ENCODE measurements at places on chromosomes 11 and 22.
A peak's percentile ranks its signal among the peaks of the same experiment; 100 is the strongest.

- no peak for DNase-seq
Observed at GRCh38 chr22:20256551-20257211, 11.4 kb downstream of the RTN4R start.

GRCh38 chr11:121300313-121300971, 7.9 kb downstream of the SC5D start:
- DNase-seq: no peak

DNA sequence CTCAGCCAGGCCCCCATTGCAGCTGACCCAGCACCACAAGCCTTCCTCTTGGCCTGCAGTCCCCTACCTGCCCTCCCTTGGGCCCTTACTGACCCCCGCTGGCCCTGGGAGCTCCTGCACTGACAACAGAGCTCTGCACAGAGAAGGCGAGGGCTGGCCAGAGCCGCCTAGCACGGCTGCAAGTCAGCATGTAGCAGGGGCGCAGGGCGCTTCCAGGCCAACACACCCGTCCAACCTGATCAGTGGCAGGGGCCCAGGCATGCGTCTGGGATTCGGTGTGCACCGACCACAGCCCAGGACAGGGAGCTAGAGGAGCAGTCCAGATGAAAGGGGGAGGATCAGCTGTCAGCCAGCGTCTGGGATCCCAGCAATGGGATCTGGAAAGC, 7.6 kb downstream of the WNT7B start:
- no peak for DNase-seq

DNA sequence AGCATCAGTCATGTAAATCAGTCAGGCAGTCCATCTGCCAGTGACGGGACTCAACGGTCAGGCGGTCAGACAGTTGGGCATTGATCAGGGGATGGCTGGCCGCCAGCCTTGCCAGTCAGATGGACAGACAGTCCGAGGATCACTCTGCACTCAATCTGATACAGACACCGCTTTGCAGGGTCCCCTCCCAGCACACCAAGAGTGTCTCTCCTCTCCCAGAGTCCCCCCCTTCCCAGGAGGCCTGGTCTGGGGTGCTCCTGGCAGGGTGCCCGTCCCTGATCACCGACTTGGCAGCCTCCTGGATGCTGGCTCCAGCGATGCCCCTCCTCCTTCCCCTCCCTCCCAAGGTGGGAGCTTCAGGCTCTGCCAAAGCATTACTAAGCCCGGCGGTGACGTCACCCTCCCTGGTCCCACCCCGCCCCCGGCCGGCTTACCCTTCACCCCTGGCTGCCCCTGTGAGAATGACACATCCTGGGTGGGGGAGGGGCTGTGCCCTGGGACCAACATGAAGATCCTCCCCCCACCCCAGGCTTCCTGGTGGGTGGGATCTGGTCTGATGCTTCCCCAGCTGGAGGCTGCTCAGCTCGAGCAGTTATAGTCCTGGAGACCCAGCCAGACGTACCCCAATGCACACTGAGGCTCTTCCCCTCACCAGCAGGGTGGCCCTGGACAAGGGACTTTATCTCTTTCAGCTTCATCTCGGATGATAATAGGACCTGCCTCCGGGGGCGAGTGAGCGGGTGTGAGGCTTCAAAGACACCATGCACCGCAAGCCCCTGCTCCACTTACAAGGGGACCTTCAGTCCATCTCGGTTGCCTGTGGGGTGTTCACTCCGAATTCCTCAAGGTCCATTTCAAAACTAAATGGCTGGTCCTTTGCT, 69.2 kb downstream of the CD82 start:
- DNase-seq: peak; percentile 80

GRCh38 chr11:64060861-64061444, 25.2 kb downstream of the FLRT1 start:
- DNase-seq: peak; percentile 83

- DNase-seq: no peak
Observed at GRCh38 chr22:48340727-48341709, 1486.7 kb downstream of the BRD1 start.

DNA sequence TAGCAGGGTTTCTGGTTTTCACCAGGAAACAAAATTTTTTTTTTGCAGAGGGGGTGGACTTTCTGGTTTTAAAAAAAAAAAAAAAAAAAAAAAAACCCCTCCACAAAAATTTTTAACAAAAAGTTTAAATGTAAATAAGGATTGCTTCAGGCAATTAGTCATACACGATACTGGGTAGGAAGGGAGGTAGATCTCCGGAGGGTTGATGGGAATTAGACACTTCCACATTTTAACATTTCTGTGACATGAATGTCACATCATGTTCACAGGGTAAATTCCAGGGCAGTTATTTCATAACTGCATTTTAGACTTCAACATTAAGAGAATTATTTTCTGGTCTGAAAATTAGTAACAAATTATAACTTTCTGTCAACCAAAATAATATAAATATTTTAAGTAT, 15.9 kb downstream of the NUP98 start:
- no peak for DNase-seq

DNA sequence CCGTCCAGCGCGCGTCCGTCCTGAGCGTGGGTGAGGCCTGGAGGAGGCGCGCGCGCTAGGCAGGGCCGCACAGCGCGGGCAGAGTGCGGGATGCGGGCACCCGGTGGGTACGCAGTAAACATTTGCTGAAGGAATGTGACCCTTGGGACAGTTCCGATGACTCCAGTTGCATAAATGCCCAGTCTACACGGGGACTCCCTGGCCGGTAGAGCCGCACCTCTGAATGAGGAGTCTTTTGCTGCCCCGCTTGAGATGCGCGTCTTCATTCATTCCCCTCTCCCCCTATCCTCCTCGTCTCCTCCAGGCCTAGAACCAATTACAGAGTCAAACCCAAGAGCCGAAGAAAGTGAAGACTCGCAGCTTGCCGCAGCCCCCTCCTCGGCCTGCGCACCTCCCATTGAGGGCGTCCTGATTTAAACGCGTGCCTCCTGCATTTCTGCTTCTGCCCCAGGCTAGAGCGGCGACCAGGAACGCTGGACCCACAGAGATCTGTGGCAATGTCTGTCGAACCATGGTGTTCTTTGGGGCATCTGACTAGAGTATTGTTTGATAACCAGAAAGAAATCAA, 729 bp upstream of the CHKB start:
- no peak for DNase-seq

GRCh38 chr11:130434521-130435223, 6.3 kb upstream of the ADAMTS8 start:
- peak; percentile 74 for DNase-seq

DNA sequence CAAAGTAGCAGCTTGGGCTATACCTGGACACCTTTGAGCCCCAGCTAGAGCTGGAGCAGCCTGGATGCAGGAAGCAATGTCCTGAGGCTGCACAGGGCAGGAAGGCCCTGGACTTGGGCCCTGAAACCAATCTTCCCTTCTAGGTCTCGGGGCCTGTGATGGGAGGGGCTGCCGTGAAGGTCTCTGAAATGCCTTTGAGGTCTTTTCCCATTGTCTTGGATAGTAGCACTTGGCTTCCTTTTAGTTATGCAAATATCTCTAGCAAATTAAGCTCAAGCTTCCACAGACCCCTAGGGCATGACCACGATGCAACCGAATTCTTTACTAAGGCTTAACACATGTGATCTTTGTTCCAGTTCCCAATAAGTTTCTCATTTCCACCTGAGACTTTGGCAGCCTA, 40.0 kb downstream of the LINC01488 start:
- peak; percentile 77 for DNase-seq

- no peak for DNase-seq
Observed at GRCh38 chr11:70505761-70506657, 107.7 kb downstream of the CTTN start.

DNA sequence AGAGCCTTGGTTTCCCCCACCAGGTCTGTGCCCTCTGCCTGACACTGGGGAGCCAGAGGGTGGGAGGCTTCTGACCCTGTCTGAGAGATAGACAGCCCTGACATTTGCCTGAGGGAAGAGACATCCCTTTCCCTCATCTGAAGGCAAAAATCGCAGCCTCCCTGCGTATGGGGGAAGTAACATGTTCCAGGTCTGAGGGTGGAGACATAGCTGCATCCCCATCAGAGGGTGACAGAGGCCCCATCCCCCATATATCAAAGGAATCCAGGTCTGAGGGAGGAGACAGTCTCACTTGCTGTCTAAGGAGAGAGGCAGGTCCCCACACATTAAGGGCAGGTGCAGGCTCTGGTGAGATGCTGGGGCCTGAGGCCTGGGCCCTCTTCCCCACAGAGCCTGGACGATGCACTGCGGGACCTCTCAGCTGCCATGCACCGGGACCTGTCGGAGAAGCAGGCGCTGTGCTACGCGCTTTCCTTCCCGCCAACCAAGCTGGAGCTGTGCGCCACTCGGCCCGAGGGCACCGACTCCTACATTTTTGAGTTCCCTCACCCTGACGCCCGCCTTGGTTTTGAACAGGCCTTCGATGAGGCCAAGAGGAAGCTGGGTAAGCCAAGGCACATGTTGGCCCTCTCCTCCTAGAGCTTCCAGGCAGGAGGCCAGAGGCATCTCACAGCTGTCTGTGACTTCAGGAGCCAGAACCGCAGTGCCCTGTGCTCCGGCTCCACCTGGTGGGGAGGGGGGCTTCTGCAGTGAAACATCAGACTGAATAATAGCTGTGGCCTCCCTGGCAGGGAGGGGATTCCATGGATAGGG, 16.1 kb upstream of the RELT start:
- DNase-seq: peak; percentile 81

- no peak for DNase-seq
Observed at GRCh38 chr11:1228101-1228821, 5.4 kb downstream of the MUC5B start.

DNA sequence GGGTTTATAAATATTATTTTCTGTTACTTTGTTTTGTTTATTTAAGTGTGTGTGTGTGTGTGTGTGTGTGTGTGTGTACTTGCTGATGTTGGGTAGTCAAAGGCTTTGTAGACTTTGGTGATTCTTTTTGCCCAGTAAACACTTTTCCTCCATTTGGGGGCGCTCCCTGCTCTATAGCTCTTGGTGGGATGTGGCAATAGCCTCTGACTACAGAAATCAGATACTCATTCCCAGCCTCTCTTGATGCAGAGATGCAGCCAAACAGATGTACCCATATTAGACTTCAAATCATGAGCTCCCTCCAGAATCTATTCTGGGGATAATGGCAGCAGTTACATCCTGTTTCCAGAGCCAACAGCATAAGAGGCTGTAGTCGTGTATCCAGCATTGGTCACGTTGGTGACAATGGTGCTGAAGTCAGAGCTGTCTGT, 33.4 kb upstream of the APOL5 start:
- DNase-seq: peak; percentile 39

- no peak for DNase-seq
Observed at GRCh38 chr11:76626921-76627401, 43.6 kb downstream of the LRRC32 start.

GRCh38 chr22:50528682-50529415, 963 bp downstream of the TYMP start:
- no peak for DNase-seq

DNA sequence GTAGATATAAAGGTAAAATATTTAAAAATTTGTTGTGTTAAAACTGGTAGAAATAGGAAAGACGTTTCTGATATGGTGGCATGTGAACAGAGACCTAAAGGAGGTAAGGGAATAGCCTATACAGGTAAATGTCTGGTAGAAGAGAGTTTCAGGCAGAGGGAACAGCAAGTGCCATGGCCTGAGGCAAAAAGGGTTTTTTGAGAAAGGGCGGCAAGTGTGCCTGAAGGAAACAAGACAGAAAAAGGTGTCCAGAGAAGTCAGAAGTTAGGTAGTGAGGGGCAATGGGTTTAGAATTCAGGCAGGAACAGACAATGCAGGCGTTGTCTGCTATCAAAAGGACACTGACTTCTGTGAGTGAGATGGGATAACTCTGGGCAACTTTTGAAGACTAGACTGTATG, 339.7 kb downstream of the DYNC2H1 start:
- no peak for DNase-seq

- no peak for DNase-seq
Observed at GRCh38 chr11:32113200-32113919, 22.5 kb downstream of the RCN1 start.

DNA sequence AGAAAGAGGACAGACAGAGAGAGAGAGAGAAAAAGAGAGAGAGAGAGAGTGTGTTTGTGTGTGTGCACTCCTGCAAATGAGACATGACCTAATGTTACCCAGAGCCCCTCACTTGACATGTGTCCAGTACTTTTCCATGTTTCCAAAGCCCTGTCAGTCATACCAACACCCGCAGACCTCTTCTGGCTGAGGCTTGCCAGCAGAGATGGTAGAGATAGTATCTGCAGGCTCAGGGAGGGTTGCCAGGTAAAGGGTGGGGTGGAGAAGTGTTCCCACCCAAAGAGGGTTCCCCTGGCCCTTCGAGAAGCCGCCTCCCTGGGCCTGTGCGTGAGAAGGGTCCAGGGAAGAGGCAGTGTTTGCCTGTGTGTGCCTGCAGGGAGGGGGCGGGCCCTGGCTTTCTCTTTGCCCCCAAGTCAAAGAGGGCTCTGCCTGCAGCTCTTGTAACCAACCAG, 40.7 kb downstream of the POU2F3 start:
- DNase-seq: no peak

DNA sequence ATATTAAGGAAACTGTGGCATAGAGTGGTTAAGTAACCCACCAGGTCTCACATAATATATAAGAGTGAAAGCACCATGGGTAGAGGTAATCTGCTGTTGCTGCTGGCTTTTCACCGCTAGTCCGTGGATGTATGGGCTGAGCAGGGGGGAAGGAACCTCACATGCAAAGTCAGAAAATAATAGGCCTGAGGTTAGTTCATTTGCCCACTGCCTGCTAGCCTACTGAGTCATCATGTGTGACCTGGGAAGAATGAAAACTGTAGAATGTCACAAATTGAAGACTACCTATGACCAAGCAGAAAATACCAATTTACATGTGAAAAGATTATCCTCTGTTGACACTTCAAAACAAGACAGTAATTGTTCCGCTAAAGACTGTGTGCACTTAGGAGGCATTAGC, 560.1 kb upstream of the FAT3 start:
- DNase-seq: no peak

GRCh38 chr11:100941033-100941432, 188.6 kb downstream of the PGR start:
- DNase-seq: no peak

DNA sequence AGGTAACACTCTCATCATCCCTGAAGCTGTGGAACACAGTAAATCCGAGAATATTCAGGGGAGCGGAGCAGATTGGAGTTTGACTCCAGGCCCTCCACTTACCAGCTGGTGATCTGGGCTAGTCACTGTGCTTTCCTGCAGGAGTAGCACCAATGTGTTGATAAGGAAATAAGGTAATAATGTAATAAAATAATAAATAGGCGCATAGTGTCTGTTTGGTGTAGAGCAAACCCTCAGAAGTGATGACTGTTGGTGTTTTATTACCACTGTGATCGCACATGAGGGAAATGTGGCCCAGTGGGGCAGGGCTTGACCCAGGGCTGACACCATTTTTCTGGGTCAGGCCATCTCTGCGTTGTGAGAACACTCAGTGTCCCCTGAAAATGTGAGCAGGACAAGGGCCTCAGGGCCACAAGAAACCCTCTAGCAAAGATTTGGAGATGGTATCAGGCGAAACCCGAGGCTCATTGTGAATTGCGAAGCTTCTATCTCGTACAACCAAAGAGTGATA, 563.9 kb upstream of the B3GAT1 start:
- no peak for DNase-seq
